ENCODE measurements at places on chromosomes 5 and 9.

- DNase-seq = no peak
Observed at GRCh38 chr5:161549106-161549505, 2.6 kb upstream of the GABRB2 start.

GRCh38 chr5:120545951-120546350 lies 81.9 kb downstream of the PRR16 start:
- DNase-seq = no peak

DNA sequence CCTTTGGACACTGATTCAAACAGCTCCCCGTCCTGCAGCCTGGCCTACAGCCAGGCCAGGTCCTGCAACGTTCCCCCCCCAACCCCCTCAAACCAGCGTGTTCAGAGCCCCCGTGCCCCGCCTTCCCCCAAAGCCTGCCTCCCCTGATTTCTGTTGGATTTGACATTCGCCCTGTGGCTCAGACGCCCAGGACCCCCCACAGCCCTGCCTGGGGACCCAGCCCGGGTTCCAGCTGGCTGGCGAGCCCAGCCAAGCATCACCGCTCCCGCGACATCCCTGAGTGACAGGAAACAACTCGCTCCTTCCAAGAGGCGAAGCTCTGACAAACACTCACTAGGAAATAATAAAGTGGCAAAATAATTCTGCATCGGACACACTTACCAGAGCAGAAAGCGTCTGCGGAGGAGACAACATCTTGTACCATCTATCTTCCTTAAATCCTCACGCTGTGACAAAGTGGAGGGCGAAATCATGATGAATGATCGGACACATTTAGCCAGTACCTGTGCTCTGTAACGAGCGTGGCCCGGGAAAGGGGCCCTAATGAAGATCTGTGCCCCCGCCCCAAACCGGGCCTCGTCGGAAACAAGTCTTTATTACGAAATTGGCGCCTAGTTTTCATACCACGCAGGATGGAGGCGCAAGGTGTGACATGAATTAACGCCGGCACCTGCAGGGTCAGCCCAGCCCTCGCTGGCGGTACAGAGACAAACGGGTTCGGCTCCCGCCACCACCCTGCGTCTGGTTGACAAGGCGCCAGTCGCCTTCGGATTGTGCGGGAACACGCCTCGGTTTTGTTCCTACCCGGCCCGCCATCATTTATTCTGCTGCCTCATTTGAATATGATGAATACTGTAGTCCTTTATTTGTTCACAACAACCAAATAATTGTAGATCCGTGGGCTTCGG lies 91.0 kb upstream of the MVB12B start:
- no peak for DNase-seq

DNA sequence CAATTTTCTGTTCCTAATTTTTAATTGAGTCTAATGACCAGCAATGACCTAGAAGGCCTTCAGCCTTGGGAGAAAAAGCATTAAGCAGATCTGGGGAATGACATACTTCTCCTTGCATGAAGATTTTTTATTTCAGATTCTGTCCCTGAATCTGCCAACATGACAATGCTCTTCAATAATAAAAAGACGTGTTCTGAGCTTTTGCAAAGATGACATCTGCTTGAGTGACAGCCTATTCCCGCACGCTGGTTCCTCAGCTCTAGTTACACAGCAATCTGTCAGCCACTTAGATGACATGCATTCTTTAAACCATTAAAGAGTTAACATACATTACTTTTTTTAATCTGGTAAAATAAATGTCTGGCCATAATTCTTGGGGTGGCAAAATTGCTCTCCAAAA lies 129.3 kb upstream of the CDH6 start:
- DNase-seq = no peak

DNA sequence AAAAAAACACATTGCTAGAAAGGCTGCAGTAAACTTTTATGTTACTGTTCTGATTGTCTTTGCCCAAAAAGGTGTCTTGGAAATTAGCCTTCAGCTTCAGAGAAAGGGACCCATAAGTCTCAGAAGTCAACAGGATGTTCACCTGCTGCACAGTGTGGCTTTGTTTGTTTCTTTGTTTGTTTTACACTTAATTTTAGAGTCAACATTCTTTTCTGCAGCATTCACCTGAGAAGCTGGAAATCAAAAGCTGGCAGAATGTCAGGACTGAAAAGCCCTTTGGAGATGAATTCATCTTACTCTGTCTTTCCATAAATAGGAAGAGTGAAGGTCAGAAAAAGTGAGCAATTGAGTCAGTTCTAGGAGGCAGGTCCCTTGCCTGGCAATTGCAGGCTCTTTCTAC lies 170.0 kb downstream of the PAPPA start:
- DNase-seq = no peak

GRCh38 chr5:95134326-95134725 lies 150.6 kb downstream of the MCTP1 start:
- DNase-seq = no peak

GRCh38 chr9:9924376-9924775 lies 688.4 kb downstream of the PTPRD start:
- DNase-seq = no peak

GRCh38 chr9:36739373-36740116 lies 166.8 kb downstream of the MELK start:
- DNase-seq = no peak

GRCh38 chr9:5263351-5264218 lies 32.4 kb downstream of the INSL4 start:
- no peak for DNase-seq

DNA sequence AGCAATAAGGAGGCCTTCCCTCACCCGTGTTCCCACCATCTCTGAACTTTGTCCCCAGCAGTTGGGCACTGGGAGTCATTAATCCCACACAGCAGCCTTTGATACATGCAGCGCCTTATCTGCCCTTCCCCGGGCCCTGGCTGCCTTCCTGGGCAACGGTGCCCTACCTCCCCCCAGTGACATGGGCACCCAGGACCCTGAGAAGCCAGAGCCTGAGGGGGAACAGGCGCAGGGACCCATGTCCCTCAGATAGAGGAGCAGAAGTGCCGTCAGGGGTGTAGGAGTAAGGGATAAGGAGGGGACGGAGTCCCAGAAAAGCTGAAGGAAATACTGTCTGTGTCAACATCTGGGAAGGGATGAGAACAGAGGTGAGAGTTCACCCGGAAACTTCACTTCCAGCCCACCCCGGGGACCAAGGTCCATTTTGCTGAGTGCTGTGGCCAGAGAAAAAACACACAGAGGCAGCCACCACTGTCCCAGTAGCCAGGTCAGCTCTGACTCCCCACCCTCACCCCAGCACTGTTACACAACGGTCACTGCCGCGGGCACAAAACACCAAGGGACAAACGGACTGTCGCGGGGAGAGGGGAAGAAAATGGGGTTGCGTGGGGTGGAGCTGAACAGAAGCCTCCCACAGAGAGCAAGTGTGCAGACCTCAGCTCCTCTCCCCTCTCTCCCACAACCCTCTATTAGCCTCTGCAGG lies 3.8 kb downstream of the PCDH1 start:
- DNase-seq = no peak

DNA sequence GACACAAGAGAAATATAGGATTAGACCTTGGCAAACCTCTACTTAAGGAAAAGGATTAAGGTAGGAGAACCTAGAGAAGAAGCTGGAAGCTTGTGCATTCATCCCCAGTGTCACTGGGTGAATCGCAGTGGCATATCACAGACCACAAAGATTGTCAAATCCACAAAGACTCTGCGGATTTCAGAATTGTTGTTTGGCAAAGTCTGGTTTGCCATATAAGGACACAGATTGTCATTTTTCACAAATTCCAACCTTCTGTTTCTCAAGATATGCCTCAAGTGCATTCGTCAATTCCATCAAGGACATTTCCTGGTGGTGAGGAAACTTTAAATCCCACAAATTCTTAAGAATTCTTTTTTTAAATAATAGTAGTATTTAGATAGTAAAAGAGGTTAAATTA lies 395.1 kb upstream of the PAPPA start:
- DNase-seq = no peak

GRCh38 chr5:43202380-43202779 lies 10.4 kb downstream of the NIM1K start:
- DNase-seq = no peak

- no peak for DNase-seq
Observed at GRCh38 chr9:112838342-112838741, 52.3 kb downstream of the SLC46A2 start.

DNA sequence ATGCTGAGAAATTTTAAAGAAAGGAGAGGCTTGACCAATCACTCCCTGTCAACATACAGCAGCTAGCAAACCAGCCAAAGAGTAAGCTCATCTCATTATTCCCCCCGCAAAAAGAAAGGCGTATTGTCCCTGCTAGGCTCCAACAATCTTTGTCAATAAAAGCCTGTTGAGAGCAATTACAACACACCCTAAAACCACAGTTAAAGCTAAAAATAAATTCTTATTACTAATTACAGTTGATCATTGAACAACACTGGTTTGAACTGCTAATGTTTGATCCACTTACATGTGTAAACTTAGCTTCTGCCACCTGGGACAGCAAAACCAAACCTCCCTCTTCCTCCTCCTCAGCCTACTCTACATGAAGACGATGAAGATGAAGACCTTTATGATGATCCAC lies 151.2 kb downstream of the TSSK1B start:
- no peak for DNase-seq

GRCh38 chr5:54742417-54742891 lies 224.9 kb downstream of the SNX18 start:
- no peak for DNase-seq

GRCh38 chr9:18074041-18074440 lies 399.9 kb upstream of the ADAMTSL1 start:
- DNase-seq = no peak

- no peak for DNase-seq
Observed at GRCh38 chr5:68891718-68892117, 202.1 kb upstream of the SLC30A5 start.

GRCh38 chr9:84924266-84924665 lies 254.7 kb downstream of the NTRK2 start:
- no peak for DNase-seq

DNA sequence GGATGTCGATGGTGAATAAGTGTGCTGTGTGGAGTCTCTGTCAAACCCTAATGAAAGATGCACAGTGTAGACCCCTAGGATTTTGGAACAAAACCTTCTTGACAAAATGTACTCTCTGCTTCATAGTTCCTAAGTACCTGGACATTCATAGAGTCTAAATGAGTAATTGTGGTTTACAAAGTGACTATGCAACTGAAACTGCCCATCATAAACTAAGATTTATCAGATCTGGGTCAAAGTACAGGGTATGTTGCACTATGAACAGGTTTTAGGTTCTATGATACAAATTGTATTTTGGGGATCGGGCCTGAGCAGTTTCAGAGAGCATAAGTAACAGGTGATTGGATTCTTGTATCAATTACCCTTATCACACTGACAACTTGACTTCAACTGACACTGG lies 79.4 kb downstream of the LURAP1L start:
- no peak for DNase-seq

GRCh38 chr5:180910735-180911134 lies 11.8 kb downstream of the BTNL8 start:
- no peak for DNase-seq

DNA sequence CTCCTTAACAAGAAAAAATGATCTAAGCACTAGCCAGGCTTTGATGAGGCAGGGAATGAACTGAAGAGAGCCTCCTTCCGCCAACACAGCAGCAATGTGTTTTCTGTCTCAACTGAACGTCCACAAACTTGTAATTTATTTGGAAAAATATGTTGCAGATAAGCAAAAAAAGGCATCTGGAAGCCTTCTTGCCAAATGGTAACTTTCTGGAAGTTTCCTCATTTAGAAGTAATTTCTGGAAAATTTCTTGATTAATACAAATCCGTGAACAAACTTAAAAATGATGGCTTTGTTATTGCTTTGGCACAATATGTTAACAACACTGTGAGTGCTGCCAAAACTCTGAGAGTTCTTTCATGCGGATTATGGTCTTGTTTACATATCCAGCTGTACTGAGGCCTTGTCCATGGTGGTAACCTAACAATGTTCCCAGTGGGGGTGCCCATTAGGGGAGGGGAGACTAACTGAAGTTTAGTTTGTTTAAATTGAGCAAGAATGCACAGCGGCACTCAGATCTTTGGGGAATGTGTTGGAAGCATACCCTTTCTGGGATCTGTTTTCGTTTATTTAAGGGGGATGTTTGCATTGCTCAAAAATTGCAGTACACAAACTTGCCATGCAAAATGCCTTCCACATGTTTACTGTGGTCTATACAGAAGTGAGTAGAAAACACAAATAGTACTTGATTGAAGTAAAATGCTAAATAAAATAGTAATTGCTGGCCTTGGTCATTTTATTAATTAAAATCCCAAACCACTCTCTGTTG lies 334.7 kb downstream of the NR2F1-AS1 start:
- DNase-seq = no peak

DNA sequence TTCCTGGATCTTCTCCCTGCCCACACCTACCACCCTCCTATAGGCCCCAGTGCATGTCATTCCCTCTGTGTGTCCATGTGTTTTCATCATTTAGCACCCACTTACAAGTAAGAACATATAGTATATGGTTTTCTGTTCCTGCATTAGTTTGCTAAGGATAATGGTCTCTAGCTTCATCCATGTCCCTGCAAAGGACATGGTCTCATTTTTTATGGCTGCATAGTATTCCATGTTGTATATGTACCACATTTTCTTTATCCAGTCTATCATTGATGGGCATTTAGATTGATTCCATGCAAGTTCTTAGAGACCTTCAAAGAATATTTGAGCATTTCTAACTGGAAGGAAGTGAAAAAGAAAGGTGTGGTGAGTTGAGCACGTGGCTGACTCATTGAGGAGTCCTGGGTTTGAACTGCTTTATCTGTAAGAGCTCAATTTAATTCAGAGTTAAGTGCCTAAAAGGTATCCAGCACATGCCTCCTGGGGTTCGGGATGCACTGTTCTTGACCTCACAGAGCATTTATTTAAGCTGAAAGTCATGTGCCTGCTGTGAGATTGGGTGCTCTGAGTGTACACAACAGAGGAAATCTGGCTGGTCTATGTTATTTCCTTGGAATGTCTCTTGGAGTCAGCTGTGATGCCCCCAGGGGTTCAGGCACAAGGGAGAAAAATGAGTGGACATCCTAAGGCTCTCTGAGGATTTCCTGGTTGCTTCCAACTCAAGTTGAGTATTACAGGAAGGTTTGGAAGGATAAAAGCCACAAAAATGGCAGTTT lies 56.4 kb downstream of the SH3GL2 start:
- no peak for DNase-seq

GRCh38 chr5:5481206-5481605 lies 58.7 kb downstream of the ICE1 start:
- DNase-seq = peak; percentile 23

DNA sequence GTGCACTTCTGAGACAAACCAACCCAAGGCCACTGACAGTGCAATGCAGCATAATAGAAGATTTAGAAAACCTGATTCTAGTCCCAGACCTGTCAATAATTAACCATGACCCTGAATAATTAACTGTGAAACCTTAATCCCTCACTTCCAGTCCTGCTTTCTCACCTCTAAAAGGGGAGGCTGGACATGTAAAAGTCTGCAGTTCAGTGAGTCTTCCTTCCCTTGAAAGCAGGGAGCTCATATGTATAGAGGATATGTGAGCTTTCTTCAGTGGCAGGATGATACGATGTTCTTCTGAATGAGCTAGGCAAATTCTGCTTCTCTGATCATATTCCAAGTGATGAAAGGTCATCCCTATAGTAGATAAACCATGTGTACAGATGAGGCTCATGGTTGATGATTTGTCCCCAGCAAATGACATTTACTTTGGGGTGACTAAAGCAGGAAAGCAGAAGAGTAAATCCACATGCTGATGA lies 2.9 kb downstream of the KCNV2 start:
- DNase-seq = no peak
